ENCODE measurements at places on chromosomes 2 and 18.

DNA sequence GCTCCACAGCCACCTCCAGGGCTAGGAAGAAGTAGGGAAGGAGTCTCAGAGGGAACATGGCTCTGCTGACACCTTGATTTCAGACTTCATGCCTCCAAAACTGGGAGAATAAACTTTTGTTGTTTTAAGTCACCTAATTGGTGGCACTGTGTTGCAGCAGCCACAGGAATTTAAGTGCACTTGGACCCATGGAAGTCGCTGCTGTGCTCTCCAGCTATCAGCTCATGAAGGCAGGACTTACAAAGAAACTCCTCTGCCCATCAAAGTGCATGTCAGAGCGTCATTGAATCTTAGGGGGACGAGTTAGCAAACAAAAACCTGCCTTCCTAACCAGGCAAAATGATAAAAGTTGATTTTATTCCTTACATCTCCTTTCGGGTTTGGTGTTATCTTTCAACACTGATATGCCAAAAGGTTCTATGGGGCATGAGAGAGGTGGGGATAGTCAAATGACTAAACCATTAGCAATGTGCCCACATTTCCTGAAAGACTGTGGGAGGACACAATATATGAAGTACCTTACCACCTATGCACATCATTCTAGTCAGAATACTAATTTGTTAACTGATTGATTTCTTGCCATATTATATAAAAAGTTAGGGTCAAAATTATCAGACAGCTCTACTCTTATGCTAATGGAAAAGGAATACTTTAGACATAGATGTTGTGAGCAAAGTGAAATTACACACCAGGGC, 235.8 kb upstream of the TNP1 start:
- no peak for DNase-seq

DNA sequence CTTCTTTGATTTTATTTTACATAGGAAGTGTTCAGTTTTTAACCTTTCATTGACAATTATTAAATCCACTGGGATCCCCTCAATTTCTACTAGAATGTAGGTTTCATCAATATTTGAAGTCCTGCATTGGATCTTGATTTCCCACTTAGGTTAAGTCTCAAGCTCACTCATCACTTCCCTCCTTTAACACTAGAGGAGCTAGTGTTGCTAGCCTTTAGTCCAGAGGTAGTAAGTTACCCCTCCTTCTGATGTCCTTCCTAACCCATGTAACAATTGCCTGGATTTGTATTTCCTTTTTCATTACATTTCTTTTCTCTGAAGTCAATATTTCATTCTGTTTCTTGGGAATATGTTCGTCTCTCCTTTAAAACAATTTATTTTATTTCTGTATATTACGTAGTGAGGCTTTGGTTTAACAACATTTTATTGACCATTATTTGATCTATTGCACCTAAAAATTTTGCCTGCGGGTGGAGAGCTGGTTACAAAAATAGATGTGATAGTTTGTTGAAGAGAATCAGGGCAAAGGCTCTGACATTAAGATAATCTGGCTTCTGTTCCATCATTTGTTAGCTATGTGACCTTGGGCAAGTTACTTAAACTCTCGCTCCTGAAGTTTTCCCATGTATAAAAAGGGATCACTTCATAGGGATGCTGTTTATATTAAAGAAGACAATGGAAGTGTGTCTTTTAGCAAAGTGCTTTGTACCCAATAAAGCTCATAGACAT, 833.0 kb downstream of the SLC4A3 start:
- no peak for DNase-seq

DNA sequence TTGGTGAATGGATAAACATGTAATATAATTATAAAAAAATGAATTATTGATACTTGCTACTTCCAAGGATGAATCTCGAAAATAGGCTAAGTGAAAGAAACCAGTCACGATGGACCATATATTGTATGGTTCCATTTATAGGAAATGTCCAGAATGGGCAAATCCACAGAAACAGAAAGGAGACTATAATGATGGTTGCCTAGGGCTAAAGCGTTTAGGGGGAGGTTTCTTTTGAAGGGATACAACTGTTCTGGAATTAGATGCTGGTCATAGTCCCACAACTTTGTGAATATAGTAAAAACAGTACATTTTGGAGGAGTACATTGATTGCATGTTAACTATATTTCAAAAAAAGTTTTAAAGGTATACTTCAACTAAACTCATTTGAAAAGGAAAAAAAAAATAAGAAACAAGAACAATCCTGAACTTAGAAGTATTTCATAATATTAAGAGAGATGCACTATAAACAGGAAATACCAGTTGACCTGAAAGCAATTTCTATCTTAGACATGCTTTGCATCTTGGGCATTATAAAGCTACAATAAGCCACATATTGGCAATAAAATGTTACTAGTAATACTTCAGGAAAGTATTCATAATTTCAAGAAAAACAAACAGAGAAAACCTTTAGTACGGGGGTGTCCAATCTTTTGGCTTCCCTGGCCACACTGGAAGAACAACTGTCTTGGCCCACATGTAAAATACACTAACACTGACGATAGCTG, 130.0 kb downstream of the C2orf74 start:
- DNase-seq, result no peak

- DNase-seq, result no peak
These were observed 404.7 kb downstream of the BCL11A start for GRCh38 chr2:60148716-60149115.

DNA sequence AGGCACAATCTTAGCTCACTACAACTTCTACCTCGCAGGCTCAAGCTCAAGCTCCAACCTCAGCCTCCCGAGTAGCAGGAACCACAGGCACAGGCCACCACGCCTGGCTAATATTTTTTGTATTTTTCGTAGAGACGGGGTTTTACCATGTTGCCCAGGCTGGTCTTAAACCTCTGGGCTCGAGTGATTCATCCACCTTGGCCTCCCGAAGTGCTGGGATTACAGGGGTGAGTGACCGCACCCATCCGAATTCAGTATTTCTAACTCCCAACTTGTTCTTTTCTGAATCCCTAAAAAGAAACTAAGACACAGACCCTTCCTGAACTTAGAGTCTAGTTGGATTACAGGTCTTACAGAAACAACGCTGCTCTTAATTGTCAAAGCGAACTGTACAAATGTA, 32.3 kb upstream of the ACSL3 start:
- no peak for DNase-seq

Data from T-helper 2 cell (primary cell).